ENCODE measurements at places on chromosomes 12 and 14. TPM values are rescaled to one million over a fixed set of nuclear protein-coding genes. Genes with fewer than 3 reads are reported as not detected.

The DPPA3 gene
- not detected for total RNA-seq

The SERPINA5 gene
- total RNA-seq: 4.4 TPM

The ARHGAP9 gene
- 32.5 TPM for total RNA-seq

The USP44 gene
- 0.54 TPM for total RNA-seq

The HOXC12 gene
- not detected for total RNA-seq

The AVPR1A gene
- 8.5 TPM for total RNA-seq

DNA sequence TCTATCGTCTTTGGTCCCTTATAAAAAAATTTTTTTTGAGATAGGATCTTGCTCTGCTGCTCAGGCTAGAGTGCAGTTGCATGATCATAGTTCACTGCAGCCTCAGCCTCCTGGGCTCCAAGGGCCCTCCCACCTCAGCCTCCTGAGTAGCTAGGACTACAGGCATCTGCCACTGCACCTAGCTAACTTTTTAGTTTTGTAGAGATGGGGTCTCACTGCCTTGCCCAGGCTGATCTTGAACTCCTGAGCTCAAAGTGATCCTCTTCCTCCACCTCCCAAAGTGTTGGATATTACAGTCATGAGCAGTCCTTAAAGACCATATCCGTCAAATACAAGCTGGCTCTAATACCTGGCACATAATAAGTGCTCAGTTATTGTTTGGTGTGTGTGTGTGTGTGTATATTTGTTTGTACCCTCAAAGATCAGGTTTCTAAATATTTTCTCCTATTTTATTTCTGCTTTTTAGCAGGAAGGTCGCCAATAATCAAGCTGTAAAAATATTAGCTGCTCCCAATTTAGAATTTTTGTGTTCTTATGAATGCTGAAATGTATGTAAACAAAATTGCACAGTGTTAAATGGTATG lies 30.5 kb downstream of the SRGAP1 start:
- DNase-seq: no peak
- no peaks in the 10 kb centered on the region for H3K4me1 ChIP-seq
- H3K27ac ChIP-seq: no peak overlapping the region
- H3K36me3 ChIP-seq: no peaks in the 10 kb centered on the region

GRCh38 chr14:72164420-72165228 lies 232.4 kb downstream of the RGS6 start:
- H3K27ac ChIP-seq: no peak overlapping the region
- H3K36me3 ChIP-seq: no peaks in the 10 kb centered on the region
- no peaks in the 10 kb centered on the region for H3K27me3 ChIP-seq
- DNase-seq: no peak
- no peaks in the 10 kb centered on the region for H3K4me1 ChIP-seq
- H3K4me3 ChIP-seq: no peak overlapping the region

DNA sequence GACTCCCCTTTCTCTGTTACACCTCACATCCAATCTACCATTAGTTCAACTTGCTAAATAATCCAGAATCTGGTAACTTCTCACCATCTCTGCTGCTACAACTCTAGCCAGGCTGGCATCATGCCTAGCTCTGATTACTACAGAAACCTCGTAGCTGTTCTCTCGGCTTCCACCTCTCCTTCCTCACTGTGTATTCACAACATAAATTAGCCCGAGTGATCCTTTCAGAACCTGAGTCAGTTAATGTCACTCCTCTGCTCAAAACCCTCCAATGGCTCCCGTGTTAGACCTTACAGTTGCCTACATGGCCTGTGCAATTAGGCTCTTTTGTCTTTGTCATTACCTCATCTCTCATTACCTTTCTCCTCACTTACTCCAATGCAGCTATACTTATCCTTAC lies 139.4 kb downstream of the PDE3A start:
- H3K36me3 ChIP-seq: no peaks in the 10 kb centered on the region
- no peaks in the 10 kb centered on the region for H3K27me3 ChIP-seq
- H3K27ac ChIP-seq: no peak overlapping the region
- no peak for DNase-seq

DNA sequence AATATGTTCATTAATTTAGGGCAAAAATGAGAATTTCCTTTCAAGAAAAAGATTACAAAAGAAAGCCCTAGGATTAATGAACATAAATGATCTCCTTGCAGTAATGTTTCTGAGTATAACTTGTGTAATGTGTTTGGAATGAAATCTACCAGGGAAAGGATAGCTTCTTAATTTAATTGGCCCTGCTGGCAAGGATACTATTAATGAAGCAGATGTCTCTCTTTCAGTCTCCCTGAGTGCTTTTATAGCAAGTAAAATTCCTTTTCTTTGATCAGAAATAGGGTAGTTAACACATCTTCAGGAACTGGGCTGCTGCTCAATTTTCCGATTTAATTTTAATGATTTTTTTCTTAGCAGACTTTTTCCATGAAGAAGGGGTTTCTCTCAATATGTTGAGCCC lies 379.4 kb upstream of the PDE3A start:
- no peak for DNase-seq
- H3K27ac ChIP-seq: peak overlapping the region; percentile 51
- no peak overlapping the region for H3K4me3 ChIP-seq
- H3K4me1 ChIP-seq: peaks cover 51% of the 10 kb centered on the region
- H3K27me3 ChIP-seq: no peaks in the 10 kb centered on the region
- no peaks in the 10 kb centered on the region for H3K36me3 ChIP-seq

- peaks cover 43% of the 10 kb centered on the region for H3K4me1 ChIP-seq
- DNase-seq: no peak
- no peaks in the 10 kb centered on the region for H3K27me3 ChIP-seq
- no peaks in the 10 kb centered on the region for H3K36me3 ChIP-seq
- H3K4me3 ChIP-seq: no peak overlapping the region
- no peak overlapping the region for H3K27ac ChIP-seq
Measured at GRCh38 chr14:29804481-29805266, 123.0 kb downstream of the PRKD1 start.

DNA sequence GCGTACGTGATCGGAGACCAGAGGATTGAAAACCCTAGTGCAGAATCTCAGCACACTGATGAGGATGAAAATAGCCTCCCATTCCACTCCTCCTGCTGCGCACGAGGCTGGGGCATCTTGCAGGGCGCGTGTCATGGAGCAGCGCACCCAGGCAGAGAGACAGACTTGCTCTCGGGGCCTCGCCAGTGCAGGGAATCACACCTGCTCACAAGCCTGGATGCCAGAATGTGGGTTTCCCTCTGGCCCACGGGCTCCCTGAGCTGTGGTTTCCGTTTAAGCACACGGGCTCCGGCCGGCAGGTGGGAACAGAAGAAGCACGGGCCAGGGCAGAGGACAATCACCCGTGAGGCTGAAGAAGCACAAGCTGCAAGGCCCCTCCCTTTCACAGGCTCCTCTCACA lies 2.0 kb downstream of the FGF6 start:
- H3K27me3 ChIP-seq: no peaks in the 10 kb centered on the region
- no peaks in the 10 kb centered on the region for H3K36me3 ChIP-seq
- no peak overlapping the region for H3K27ac ChIP-seq
- DNase-seq: no peak
- no peaks in the 10 kb centered on the region for H3K4me1 ChIP-seq

DNA sequence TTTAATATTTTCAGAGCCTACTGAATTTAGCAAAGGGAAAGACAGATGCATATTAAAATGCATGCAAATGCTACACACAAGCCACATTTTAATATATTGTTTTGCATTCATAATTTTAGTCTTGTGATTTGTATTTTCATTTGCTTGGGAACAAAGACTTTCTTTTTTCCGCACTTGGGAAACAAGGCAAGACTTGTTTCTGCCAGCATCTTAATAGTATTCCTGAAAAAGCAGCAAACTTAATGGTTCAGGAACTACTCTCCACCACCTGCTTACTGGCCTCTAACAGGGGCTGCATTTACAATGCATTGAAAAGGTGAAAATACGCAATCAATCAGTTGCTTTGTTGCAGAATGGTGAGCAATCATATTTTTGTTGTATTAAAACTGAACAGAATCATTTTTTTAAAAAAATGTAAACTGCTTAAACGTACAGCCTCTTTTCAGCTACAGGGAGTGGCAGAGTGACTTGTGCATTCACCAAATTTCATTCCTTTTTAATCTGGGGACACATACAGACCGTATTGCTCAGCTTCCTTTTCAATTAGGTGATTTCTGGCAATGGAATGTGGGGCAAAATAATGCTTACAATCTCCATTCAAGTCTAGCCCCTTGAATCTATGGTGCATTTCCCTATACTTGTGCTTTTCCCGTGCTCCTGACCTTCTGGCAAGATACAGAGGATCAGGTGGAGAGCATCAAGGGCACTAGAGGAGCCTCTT lies 144.1 kb upstream of the BTG1 start:
- H3K27ac ChIP-seq: no peak overlapping the region
- no peak for DNase-seq
- no peaks in the 10 kb centered on the region for H3K4me1 ChIP-seq
- no peaks in the 10 kb centered on the region for H3K36me3 ChIP-seq
- no peak overlapping the region for H3K4me3 ChIP-seq
- no peaks in the 10 kb centered on the region for H3K27me3 ChIP-seq

GRCh38 chr14:103528146-103528586 lies 830 bp upstream of the TRMT61A start:
- no peaks in the 10 kb centered on the region for H3K36me3 ChIP-seq
- peak overlapping the region; percentile 81 for H3K27ac ChIP-seq
- DNase-seq: no peak
- no peaks in the 10 kb centered on the region for H3K27me3 ChIP-seq
- peak overlapping the region; percentile 99 for H3K4me3 ChIP-seq

GRCh38 chr14:89973234-89973823 lies 17.6 kb downstream of the TDP1 start:
- H3K27ac ChIP-seq: no peak overlapping the region
- peaks cover 6% of the 10 kb centered on the region for H3K36me3 ChIP-seq
- H3K4me1 ChIP-seq: peaks cover 10% of the 10 kb centered on the region
- DNase-seq: no peak
- no peak overlapping the region for H3K4me3 ChIP-seq

DNA sequence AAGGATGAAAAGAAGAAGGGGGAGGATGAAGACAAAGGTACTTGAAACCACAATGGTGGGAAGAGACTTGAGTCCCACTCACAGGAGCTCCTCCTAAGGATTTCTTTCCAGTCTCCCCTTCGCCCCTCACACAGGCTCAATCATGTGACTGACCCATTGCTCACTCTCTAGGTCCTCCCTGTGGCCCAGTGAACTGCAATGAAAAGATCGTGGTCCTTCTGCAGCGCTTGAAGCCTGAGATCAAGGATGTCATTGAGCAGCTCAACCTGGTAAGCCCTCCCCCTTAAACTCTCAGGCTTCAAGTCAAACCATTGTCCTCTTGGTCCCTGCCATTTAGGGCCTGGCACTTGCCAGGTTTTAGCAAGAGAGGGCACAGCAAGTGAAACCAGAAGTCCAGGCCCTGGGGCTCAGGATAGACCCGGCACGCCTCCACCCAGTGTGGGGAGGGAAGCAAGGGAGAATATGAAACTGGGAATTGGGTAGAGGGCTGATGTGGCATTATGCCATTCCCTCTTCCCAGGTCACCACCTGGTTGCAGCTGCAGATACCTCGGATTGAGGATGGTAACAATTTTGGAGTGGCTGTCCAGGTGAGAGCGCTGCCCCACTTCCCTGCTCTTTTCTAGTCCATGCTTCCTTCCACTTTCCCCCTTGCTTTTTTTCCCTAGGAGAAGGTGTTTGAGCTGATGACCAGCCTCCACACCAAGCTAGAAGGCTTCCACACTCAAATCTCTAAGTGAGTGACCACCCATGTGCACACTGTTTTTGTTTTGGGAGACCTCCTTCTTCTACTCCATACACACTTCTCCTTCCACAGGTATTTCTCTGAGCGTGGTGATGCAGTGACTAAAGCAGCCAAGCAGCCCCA lies 1.8 kb downstream of the PSME1 start:
- peaks cover 36% of the 10 kb centered on the region for H3K4me1 ChIP-seq
- no peak overlapping the region for H3K27ac ChIP-seq
- H3K27me3 ChIP-seq: no peaks in the 10 kb centered on the region
- DNase-seq: no peak
- peaks cover 13% of the 10 kb centered on the region for H3K36me3 ChIP-seq

DNA sequence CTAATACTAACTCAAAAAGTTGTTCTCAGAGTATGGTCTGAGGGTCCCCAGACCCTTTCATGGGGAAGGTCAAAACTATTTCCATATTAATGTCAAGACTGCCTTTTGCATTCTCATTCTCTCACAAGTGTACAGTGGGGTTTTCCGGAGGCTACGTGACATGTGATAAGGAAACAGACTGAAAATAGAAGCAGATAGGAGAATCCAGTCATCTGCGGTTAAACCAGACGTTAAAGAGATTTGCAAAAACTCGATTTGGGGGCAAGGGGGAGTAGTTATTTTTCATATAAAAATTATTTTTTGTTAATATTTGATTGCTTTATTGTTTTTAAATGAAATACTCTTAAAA lies 1.0 kb upstream of the NAP1L1 start:
- no peak for DNase-seq
- H3K4me1 ChIP-seq: peaks cover 8% of the 10 kb centered on the region
- H3K36me3 ChIP-seq: no peaks in the 10 kb centered on the region
- no peaks in the 10 kb centered on the region for H3K27me3 ChIP-seq
- H3K27ac ChIP-seq: peak overlapping the region; percentile 97

- H3K27ac ChIP-seq: no peak overlapping the region
- DNase-seq: no peak
- no peak overlapping the region for H3K4me3 ChIP-seq
- no peaks in the 10 kb centered on the region for H3K36me3 ChIP-seq
- H3K27me3 ChIP-seq: no peaks in the 10 kb centered on the region
Measured at GRCh38 chr12:96112733-96113132, 77.3 kb upstream of the LTA4H start.

DNA sequence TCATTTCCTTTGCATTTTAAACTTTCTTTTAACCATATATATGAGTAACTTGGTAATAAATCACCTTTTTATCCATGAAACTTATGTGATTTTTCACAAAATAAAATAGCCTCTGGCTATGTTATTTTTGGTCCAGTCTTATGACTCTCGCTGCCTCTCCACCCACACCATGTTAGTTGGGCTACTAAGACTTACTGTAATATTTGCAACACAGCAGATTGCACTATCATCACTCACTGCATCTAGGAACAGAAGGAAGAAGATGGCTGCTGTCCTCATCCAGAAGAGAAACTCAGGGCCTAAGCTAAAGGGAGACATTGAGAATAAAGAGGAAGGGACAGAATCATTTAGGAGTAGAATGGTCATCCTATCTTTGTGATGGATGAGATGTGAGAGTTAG lies 12.6 kb upstream of the B4GALNT3 start:
- H3K4me3 ChIP-seq: no peak overlapping the region
- no peaks in the 10 kb centered on the region for H3K4me1 ChIP-seq
- H3K36me3 ChIP-seq: no peaks in the 10 kb centered on the region
- no peak overlapping the region for H3K27ac ChIP-seq
- DNase-seq: no peak
- no peaks in the 10 kb centered on the region for H3K27me3 ChIP-seq

DNA sequence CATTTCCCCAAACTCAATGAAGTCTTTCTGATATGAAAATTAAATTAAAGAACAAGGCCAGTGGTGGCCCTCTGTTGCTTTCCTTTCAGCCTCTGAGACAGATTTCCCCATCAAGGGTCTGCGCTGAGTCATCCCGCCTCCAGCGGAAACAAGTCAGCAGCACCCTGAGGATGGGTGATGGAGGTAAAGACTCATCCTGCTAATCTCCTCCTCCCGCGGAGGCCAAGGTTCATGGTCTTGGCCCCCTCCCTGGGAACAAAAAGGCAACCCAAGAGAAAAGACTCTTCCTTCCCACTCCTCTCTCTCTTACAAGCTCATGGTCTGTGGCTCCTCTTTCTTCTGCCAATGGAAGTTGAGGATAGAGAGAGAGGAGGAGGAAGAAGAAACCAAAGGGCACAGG lies 9.0 kb upstream of the NUMB start:
- H3K36me3 ChIP-seq: no peaks in the 10 kb centered on the region
- no peak overlapping the region for H3K27ac ChIP-seq
- peaks cover 10% of the 10 kb centered on the region for H3K4me1 ChIP-seq
